Heart right ventricle (tissue), 16 donors: ENCODE measurements at places on chromosomes 2 and 18. TPM values are rescaled to one million over a fixed set of nuclear protein-coding genes. Genes with fewer than 3 reads are reported as not detected.

The CXCR1 gene
- 0.35 TPM for total RNA-seq

The LRRC30 gene
- total RNA-seq = not detected

The OTOS gene
- not detected for total RNA-seq

The TBR1 gene
- not detected for total RNA-seq

The CYTIP gene
- 1.7 TPM for total RNA-seq

The SERPINB12 gene
- total RNA-seq = not detected

The KIF1A gene
- 1.2 TPM for total RNA-seq

The UPP2 gene
- total RNA-seq = not detected

The ARHGAP25 gene
- total RNA-seq = 3.8 TPM

The PRSS56 gene
- not detected for total RNA-seq

The CCDC141 gene
- 243 TPM for total RNA-seq

The TRIM54 gene
- total RNA-seq = 297 TPM

The HDAC4 gene
- 25.3 TPM for total RNA-seq

The EPB41L3 gene
- 7.1 TPM for total RNA-seq

The DPP4 gene
- 5.6 TPM for total RNA-seq

The CABYR gene
- total RNA-seq = not detected

The RAX gene
- total RNA-seq = not detected

The DRC1 gene
- total RNA-seq = not detected

The ANO7 gene
- 3.0 TPM for total RNA-seq

The GRHL1 gene
- total RNA-seq = 1.9 TPM

The MBD5 gene
- 35.7 TPM for total RNA-seq

The ALPI gene
- not detected for total RNA-seq

The AQP4 gene
- total RNA-seq = 0.94 TPM

The C2orf68 gene
- total RNA-seq = 29.7 TPM

The OST4 gene
- total RNA-seq = 397 TPM
